ENCODE measurements at places on chromosomes 5 and 9.

- DNase-seq, result no peak
Measured at GRCh38 chr5:174552428-174552827, 172.0 kb upstream of the MSX2 start.

GRCh38 chr9:88988796-88989641 lies 2.2 kb upstream of the S1PR3 start:
- peak; percentile 65 for DNase-seq

GRCh38 chr5:5826911-5827310 lies 404.4 kb downstream of the ICE1 start:
- DNase-seq, result no peak

GRCh38 chr5:68555907-68556681 lies 340.5 kb downstream of the PIK3R1 start:
- no peak for DNase-seq

- DNase-seq, result no peak
Measured at GRCh38 chr5:137086342-137086741, 412.8 kb downstream of the SPOCK1 start.

Data from NCI-H226 (cell line).